ENCODE measurements at places on chromosomes 2 and 18.

DNA sequence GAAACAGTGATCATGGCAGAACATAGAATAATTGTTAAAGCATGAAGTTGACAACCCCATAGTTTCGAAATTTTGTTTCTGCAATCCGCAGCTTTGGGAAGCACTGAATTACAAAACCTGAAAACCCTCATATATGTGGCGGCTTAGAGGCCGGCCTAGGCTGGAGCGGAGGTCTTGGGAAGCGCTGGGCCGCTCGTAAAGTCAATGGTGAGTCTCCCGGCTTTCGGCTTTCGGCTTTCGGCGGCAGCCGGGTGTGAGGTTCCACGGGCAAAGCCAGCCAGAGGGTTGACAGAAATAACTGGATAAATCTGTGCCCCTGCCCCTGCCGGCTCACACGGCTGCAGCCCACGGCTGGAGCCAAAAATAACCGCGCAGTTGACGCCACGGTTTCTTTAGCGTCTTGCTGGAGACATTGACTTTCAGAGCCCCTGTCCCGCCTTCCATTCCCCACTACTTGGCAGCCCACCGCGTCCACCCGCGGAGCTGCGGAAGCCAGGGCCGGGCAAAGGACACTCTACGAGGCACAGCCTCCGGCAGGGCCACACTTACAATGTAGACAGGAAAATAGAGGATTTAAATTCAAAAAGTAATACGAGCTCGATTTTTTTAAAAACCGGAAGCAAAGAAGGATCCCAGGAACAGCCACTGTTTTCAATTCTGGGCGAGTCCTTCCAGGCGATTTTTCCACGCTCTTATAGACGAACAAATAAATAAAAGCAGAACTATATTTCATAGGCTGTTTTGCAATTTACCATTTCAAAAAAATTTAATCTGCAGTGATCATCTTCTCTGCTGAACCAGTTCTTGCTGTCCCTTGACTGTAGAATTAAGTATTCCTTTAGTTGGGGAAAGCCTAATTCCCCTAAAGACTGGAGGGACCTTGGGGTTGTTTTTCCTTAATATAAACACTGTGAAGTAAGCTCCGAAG lies 28.3 kb upstream of the ATP6V1B1 start:
- DNase-seq: no peak

GRCh38 chr2:159677654-159678053 lies 34.7 kb upstream of the MARCHF7 start:
- DNase-seq: peak; percentile 4

- no peak for DNase-seq
Measured at GRCh38 chr18:46268671-46269070, 164.5 kb downstream of the HAUS1 start.

- DNase-seq: no peak
Measured at GRCh38 chr2:142741764-142742269, 135.6 kb upstream of the KYNU start.

DNA sequence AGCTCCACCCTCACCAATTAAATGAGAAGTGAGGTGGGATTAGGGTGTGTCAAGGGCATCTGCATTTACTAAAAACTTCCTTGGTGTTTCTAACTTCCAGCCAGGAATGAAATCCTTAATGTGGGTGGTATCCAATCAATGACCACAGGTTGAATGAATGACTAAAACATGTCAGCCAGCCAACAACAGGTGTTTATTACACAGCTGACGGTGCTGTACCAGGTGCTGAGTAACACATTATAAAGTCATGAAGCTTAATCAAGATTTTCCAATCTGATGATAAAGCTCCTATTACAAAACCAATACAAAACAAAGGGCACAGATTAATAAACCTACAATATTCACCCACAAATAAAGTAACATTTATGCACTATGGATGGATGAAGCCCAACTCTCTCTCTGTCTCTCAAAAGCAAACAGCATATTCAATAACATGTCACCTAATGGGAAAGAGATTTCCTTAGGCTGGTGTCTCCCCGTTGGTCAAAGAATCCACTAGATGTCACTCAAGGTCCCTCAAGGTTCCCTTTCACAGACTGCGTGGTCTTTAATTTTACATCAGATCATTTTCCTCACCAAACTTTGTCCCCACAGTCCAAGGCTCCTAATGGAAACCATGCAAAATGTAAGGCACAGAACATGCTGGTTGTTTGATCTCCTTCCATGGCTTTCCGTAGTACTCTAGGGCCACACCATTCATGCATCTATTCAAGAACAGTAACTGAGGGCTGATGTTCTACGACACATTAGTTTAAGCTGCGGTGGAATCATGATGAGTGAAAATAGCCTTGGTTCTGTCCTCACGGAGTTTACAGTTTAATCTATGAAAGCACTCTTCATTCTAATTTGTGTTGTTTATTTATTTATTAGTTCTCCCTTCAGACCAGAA lies 6.4 kb upstream of the PTPN4 start:
- DNase-seq: peak; percentile 23

DNA sequence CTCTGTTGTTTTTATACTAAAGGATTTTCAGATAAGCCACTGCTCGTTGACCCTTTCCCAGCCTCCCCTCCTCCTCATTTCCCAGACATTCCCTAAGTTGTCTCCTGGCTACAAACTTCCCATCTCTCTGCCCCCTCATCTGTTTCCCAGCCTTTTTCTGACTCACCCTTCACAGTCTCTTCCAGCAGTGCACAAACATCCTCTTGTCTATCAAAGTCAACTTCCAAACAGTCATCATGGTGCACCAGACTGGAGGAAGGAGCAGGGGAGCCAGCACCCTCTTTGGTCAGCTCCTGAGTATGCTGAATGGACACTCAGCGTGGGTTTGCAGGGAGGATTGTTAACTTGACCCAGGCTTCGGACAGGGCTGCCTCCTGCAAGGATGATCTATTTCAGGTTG lies 26.6 kb upstream of the SPRED2 start:
- no peak for DNase-seq

- DNase-seq: no peak
Measured at GRCh38 chr2:127656569-127657231, 10.7 kb downstream of the GPR17 start.

DNA sequence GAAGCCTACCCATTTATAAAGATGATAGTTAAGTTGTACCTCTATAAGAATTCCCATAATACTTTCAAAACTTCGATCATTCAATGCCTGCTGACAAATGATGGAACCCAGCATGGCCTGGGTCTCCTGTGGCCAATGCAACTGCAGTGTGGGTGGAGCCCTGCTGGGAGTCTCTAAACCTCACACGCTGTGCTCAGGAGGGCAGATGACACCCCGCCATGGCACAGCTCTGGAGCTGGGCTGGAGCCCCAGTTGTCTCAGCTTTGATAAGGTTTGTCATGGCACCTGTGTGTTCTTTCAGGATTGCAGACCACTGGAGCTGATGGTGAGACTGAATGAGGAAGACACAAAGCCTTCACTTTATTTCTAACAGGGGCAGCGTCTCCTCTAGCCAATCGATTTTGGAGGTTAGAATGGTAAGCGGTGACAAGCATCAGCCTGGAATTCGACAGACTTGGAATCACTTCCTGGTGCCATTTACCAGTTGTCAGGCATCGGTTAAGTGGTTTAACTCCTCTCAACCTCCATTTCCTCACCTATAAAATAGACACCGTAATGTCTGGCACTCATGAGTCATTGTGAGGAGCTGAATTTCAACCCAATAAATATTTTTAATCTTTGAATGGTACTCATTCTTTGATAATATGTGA lies 383.6 kb upstream of the SALL3 start:
- no peak for DNase-seq

- DNase-seq: no peak
Measured at GRCh38 chr18:62330650-62331049, 5.5 kb downstream of the TNFRSF11A start.

GRCh38 chr2:172062402-172063004 lies 22.8 kb upstream of the DLX1 start:
- DNase-seq: no peak

DNA sequence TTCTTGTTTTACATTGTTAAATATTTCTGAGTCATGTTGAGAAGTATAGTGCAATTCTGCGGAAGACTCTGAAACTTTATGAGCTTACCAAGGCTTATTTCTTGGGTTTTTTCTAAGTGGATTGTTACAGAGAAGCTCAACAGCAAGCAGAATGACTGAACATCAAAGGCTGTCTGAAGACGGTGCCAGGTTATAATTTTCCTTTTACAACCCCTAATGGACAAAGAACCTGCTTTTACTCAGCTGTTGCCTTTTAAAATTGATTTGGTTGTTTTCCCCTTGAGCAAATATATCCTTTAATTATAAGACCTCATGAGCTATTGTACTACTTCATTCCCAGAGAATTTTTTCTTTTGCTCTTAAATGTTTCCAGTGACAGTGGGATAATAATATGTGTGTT lies 41.6 kb downstream of the LAMA3 start:
- no peak for DNase-seq

GRCh38 chr2:29570539-29570938 lies 350.8 kb downstream of the ALK start:
- DNase-seq: no peak

DNA sequence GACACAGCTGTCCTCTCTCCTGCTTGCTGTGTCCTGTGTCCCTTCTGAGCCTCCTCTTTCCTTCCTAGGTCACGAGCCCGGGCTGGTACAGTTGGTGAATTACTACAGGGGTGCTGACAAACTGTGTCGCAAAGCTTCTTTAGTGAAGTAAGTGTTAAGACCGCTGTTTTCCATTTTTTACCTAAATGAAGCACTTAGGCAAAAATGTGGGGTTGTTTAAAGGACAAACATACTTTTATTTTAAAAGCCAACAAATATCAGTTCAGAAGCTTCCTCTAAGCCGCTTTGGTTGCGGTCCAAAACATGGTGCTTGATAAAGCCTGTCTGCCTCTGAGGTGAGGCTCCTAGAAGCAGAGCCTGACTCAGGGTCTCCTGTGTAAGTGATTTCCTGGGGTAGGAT lies 3.9 kb downstream of the TTL start:
- DNase-seq: no peak

DNA sequence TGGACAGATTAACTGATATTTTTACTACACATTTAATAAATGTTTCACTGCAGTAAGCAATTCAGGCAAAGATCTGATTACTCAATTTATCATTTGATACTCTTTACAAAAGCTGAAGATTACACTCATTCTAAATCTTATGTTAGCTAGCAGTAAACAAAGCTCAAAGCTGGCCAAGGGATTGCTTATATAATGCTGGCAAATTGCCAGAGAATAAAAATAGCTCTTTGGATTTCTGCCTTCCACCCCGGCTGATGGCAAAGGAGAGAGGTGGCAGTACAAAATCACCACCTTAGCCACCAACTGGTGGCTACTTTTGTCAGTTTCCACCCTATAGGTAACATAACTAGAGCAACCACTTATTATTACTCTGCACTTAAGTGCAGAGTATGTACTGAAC lies 320.5 kb downstream of the FSIP2 start:
- DNase-seq: peak; percentile 58

DNA sequence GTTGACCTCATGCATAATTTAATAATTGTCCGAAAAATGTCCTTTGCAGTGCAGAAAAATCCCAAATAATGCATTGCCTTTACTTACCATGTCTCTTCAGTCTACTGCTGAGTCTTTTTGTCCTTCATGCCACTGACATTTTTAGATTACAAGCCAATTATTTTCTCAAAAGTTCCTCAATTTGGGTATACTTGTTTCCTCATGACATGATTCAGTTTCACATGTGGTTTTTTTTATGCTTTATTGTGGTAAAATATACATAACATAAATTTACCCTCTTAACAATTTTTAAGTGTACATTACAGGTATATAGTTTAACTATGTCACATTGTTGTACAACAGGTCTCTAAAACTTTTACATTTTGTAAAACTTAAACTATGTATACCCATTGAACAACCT lies 81.0 kb downstream of the EPC2 start:
- DNase-seq: no peak

GRCh38 chr2:16466821-16467151 lies 198.8 kb downstream of the CYRIA start:
- DNase-seq: no peak

DNA sequence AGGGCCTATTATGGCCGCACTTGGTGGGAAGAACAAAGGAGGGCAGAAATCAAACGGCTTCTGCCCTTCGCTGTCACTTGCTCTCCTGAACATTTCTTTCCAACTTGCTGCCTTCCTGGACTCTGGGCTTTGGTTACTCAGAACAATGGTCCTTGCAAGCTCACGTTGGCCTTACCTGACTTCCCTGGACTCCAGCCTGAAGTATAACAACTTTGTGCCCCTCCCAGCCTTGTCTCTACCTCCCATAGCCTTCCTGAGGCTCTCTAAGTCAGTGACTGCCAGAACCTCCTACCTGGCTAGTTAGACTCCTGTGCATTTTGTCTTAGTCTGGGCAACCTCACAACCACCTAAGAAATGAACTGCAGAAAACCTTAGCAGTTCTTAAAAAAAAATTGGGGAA lies 30.2 kb upstream of the ITPRID2 start:
- no peak for DNase-seq

GRCh38 chr18:50659091-50660003 lies 99.5 kb downstream of the MAPK4 start:
- DNase-seq: peak; percentile 2

- DNase-seq: no peak
Measured at GRCh38 chr18:5309888-5310470, 14.5 kb upstream of the ZBTB14 start.

DNA sequence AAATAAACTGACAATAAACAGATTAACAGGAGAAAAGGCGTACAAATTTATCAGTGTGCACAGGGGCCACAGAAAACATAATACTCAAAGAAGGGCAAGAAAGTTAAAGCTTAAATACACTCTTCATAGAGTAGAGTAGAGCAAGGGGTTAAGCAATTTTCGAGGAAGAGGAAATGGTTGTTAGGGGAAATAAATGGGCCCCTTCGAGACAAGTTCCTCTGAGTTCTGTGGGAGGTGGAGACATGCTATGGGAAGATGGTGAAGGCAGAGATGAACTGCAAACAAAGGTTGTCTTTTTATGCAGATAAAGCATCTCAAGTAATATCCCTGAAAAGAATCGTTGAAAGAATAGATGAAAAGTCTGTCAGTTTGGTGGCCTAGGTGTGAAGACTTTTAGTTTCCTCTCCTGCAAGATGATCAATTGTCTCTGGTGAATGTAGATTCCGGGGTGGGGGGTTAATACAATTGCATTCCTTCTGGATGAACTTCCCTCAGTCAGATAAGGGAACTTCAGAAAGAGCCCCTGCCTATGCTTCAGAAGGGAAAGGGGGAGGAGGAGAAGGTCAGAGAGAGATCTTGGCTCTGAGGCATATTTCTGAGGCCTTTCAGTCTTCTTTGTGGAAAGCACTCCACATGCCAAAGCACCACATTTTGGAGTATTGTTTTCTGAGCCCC lies 127.0 kb downstream of the METTL4 start:
- DNase-seq: no peak

- no peak for DNase-seq
Measured at GRCh38 chr2:74373221-74373676, 6.9 kb downstream of the DCTN1 start.

GRCh38 chr2:137420744-137421143 lies 543.5 kb upstream of the HNMT start:
- no peak for DNase-seq
